ENCODE measurements at places on chromosomes 2 and 18.

DNA sequence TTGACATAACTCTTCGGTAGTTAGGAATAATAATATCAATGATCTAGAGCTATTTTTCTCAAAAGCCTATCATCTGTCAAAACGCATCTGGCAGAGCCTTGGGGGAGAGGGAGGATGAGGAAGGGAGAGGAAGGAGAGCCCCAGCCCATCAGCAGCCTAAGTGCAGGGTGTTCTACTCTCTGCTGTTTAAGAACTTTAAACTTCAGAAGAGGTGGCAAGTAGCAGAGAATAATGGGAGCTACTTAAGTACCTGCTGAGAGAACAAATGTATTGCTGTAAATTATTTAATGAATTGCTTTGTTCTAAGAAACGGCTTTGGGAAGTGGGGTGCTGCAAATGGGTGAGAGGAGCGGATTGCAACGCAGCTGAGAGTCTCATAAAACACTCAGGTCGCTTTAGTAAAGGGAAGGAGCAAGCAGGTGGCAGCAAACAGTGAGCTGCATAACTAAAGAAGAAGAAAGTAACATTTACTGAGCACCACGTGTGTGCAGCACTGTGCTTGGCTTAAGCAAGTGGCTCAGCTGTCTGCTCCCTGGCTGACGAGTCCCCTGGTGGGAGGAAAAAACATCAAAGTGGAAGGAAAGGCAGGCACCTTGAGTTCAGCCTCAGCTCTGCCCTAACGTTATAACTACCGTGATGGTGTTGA is 26.3 kb upstream of the SH3RF3 start:
- no peak for DNase-seq

DNA sequence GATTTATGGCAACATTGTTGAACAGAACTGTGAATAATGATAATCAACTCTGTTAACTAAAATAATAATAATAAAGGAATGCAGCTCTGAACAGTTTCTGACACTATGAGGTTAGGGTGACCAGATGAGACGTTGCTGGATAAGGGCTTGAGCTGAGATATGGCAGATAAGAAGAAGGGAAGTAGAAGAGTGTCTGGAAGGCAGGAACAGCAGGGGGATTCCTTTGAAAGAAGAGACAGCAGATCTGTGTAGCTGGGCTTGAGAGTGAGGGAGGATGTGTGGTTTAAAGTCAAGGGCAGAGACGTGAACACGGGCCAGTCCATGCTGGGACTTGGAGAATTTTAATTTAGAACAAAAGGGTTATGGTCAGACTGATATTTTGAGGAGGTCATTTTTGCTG is 273.1 kb upstream of the SLC14A2 start:
- DNase-seq: no peak

- no peak for DNase-seq
Observed at GRCh38 chr2:71586471-71586870, 133.1 kb downstream of the DYSF start.

DNA sequence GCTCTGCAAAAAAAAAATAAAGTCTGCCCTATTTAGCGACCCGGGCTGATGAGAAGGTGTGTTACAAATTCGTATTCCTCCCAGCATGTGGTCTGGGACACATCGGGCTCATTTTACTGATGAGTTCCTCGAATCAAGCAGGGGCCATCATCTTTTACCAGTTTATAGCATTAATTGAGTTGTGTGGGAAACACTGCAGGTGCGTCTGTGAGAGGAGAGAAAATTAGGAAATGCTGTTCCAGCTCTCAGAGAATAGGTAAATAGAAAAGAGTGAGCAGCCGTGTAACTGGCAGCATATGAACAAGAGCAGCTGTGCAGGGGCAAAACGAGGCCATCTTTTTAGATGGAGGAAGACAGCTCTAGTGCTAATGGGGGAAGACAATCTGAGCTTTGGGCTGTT is 216.7 kb downstream of the SETBP1 start:
- no peak for DNase-seq

DNA sequence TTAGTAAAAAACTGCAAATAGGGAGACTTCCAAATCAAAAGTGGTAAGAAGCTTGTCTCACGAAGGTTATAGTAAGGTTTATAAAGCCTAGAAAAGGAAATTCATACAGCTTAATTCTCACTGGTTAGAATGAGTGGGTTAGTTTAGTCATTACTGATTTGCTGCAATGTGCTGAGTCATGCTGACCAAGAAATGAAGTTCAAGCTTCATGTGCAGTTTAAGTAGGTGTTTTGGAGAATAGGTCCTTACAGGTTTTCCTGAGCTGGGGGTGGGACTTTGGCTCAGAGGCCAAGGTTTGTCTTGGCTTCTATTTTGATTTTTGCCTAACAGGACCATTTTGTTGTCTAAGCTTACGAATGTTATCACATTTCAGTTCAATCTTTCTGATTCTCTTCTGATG is 15.1 kb downstream of the CLIP4 start:
- DNase-seq: no peak
